Subcutaneous preadipocyte (primary cell): ENCODE measurements at places on chromosomes 5 and 9. TPM values are rescaled to one million over a fixed set of nuclear protein-coding genes. Genes with fewer than 3 reads are reported as not detected.

The SPINK13 gene
- total RNA-seq: not detected in 2 replicates

The GPX8 gene
- total RNA-seq: 74.2 and 85.6 TPM in 2 replicates

The STKLD1 gene
- under 0.01 and 1.4 TPM in 2 replicates for total RNA-seq

The SLC45A2 gene
- 0.20 and 0.37 TPM in 2 replicates for total RNA-seq

The AKNA gene
- 4.8 and 6.8 TPM in 2 replicates for total RNA-seq

The CDH6 gene
- under 0.01 TPM in 1 of 2 replicates, not detected in the other for total RNA-seq

The ALDOB gene
- total RNA-seq: not detected in 2 replicates

The TIMD4 gene
- total RNA-seq: not detected in 2 replicates

The FOXD4L6 gene
- total RNA-seq: 0.20 and 0.37 TPM in 2 replicates

The NSA2 gene
- 74.9 and 95.9 TPM in 2 replicates for total RNA-seq

The ST8SIA4 gene
- total RNA-seq: 0.37 and 0.78 TPM in 2 replicates

The ADCY2 gene
- total RNA-seq: under 0.01 TPM in 1 of 2 replicates, not detected in the other

The UIMC1 gene
- 26.8 and 38.9 TPM in 2 replicates for total RNA-seq

The IL17B gene
- total RNA-seq: not detected in 2 replicates

The RAI14 gene
- total RNA-seq: 139 and 173 TPM in 2 replicates

The NR5A1 gene
- not detected in 2 replicates for total RNA-seq

The UBE2B gene
- total RNA-seq: 23.9 and 30.7 TPM in 2 replicates
